T1000 (cell line): ENCODE measurements at places on chromosomes 7 and 10.

DNA sequence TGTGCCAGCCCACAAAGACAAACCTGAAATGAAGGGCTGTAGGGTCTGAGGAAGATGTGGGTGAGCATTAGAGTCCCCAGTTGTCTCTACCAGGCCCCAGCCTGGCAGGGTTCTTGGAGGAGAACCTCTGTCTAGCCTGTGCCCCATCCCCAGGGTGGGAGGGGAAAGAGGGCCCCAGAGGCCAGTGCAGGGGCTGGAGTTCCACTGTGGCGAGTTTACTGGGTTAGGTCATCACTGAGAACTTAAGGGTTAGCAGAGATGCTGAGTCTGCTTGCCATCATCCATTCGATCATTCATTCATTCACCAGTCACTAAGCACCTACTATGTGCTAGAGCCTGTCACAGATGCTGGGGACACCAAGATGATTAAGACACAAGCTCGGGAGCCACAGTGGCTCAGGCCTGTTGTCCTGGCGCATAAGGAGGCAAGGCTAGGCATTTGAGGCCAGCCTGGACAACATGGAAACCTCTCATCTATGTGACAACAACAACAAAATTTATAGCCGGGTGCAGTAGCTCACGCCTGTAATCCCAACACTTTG lies 2.6 kb downstream of the ANKRD2 start:
- no peak for DNase-seq

DNA sequence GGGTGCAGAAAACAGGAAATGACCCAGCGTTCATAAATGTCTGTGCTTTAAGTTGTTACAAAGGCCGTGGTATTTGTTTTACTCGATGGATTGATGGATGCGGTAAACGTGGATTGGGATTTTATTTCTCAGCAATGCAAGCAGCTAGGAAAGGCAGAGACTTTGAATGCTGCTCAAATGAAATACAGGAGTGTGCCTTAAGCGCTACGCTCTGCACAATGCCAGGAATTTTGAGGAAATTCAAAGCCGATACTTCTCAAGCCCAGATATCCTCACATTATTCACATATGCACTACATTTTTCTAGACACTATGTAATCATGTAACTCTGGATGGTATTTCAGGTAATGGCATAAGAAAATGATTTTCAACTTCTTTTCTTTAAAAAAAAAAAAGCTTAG lies 514.3 kb upstream of the ADARB2 start:
- DNase-seq = no peak

- no peak for DNase-seq
Observed at GRCh38 chr7:144032985-144033709, 15.6 kb upstream of the OR2A5 start.

DNA sequence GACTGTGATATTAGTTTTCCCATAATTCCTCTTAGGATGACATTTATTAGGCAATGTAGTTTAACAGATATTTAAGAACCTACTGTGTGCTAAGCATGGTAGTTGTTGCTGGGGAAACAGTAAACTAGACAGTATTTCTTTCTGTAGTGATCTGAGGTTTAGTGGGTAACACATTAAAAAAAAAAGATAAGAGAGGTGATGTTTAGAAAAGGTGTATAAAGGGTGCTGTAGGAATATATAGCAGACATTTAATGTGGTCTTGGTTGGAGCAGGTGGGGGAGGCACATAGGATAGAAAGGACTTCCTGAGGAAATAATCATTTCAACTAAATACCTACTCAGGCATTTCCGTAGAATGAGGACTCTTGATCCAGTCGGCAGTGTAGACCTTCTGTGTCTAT lies 11.9 kb downstream of the KIF11 start:
- no peak for DNase-seq

DNA sequence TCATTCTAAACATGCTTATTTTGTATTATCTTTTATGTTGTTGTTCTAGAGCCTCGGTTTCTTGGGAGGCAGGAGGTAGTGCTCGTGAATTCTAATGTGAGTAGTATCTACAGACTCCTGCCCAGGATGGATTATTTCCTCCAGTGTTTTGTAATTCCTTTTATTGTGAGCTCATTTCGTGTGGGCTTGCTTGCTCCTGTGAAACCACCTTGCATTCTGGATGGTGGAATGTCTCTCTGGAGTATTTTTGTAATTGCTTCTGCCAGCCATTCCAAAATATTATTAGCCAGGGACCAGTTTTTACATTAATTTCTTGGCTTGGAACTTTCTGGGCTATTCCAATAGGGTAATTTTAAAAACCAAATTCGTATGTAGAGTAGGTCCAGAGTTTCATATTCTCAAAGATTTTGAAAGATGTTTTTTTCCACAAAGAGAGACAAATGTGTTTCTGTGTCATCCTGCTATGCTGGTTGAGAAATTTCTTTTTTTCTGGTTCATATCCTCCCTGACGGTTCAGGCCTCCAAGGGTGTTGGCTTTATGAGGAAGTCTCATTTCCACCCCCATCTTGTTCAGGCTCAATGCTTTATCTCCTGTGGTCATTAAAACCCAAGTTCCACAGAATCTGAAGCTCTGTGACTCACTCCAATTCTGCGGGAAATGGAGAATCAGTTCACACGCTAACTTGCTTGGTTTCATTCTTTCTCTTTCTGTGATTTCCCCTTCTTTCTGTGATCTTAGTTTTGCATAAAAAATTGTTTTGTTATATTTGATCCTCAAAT lies 41.7 kb upstream of the CALD1 start:
- DNase-seq = no peak

GRCh38 chr10:99368646-99369045 lies 39.5 kb downstream of the CNNM1 start:
- DNase-seq = no peak

DNA sequence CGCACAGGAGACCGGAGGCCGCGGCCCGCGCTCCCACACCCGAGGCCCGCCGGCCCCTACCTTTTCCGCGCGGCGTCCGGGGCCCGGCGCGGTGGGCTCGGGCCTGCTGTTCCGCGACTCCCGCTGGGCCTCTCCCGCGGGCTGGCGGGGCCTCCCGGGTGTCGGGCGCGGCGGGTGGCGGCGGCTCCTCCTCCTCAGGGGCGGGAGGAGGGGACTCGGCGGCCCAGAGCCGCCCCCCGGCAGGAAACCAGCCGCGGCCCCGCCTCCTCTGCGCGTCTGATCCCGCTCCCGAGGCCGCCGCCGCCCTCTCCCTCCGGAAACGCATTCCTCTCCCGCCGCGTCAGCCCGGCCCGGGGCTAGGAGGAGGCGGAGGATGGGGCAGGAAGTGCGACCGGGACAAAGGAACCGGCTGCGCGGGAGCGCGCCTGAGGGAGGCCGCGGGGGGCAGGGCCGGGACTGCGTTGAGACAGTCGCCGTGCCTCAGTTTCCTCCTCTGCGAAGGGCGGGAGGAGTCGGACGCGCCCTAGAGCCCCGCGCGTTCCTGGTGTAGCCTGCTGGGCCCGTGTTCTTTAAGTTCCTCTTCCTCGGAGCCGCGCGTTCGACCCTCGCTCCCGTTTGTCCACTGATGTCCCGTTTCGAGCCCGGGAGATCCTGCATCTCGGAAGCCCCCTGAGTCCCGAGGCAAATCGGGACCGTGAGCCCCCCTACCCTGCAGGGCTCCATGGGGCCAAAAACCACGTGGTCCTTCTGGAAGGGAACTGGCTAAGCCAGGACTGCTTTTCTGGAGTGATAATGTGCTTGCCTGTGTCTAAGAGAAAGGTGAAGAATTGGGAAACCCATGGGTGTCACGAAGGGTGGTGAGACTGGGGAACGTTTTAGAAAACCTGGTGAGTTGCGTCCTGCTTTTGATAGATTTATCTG lies at the start of gene ITGB1:
ITGB1 (minus strand) TSS at position 146 of the 921 bp plus-strand sequence. CDS start 22,672 bp downstream, outside the sequence.
- peak; percentile 94 for DNase-seq

- DNase-seq = no peak
Observed at GRCh38 chr7:129341212-129341611, 93.0 kb upstream of the STRIP2 start.

GRCh38 chr7:118183428-118183785 lies 557 bp upstream of the LSM8 start:
- DNase-seq = no peak

GRCh38 chr10:132611026-132611910 lies 73.7 kb downstream of the INPP5A start:
- no peak for DNase-seq

DNA sequence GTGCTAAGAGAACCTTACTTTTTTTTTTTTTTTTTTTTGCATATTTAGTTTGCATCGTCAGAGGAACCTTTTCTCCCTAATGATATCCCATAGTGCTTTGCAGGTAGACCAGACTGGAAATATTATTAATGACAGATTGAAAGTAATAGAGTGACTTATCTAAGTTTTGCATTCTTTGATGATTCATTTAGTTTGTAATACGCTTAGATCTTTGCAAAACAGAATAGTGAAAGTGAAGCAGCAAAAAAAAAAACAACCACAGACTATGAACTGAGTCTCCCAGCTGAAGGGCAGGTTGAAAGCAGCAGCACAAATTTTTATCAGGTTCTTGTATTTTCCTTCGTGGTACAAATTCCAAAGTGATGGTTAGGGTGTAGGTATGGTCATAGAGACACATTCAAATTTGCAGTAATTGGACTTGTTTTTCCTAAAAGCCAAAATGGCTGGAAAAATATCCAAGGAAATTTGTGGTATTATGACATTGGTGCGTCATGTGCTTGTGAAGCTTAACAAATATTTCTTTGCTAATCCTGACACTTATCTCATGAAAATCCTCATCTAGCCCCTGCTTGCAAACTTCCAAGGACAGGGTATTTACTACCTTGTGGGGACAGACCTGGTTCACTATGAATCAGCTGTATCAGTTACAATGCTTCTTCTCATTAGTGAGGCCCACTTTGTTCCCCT lies 81.8 kb upstream of the CREB5 start:
- no peak for DNase-seq

- no peak for DNase-seq
Observed at GRCh38 chr7:91128683-91129348, 135.4 kb upstream of the FZD1 start.

- no peak for DNase-seq
Observed at GRCh38 chr7:31307972-31308371, 32.6 kb downstream of the NEUROD6 start.

DNA sequence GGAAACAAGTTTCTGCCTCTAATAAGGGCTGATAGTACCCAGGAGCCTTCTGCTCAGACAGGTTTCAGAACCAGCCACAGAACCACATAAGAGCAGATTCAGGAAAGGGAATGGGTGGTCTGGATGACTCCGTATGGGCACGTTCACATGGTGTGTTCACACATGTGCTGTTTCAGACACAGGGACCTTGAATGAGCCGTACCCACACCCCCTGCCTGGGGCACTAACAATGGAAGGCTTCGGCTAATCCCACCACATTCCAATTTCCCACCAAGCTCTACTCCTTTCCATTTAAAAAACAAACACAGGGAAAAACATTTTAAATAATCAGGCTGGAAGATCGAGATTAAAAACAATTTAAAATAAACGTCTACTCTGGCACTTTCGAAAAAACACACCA lies 217.3 kb downstream of the GRID1 start:
- DNase-seq = no peak

- no peak for DNase-seq
Observed at GRCh38 chr7:41367967-41368882, 334.7 kb downstream of the INHBA start.

DNA sequence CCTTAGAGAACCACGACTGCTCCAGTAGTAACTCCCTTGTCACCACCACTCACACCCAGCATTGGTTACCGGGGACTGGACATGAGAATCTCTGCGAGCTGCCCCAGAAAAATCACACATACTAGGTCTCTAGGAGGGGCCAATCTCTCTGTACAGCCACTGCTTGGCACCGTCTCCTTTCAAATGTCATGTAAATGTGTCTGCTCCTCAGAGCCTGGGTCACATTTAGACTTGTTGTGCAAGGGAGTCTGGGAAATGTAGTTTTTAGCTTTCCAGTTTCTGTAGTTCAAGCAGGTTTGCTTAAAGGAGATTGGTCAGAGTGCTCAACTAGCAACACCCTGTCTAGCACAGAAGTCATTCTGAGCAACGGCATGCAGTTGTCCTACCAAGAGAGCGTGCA lies 60.0 kb downstream of the CHN2 start:
- DNase-seq = no peak

- DNase-seq = no peak
Observed at GRCh38 chr10:18056583-18056982, 83.6 kb upstream of the CACNB2 start.

GRCh38 chr10:12179606-12180170 lies 16.0 kb downstream of the NUDT5 start:
- DNase-seq = no peak

DNA sequence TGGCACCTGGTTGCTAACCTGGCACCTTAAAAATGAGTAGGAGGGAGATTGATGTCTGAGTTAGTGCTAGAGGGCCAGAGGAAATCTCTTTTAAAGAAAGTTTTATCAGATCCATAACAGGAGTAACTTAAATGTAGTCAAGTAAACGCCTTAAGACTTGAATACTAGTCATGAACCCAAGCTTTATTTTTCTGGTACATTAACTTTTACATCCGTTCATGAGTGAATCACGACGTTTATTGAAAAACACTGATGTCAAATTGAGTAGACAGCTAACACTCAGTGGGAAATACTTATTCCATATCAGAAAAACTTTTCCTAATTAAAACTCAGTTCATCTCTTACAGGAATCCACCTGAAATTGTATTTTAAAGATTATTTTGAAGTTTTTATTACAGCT lies 6.9 kb upstream of the LAMB1 start:
- DNase-seq = no peak

DNA sequence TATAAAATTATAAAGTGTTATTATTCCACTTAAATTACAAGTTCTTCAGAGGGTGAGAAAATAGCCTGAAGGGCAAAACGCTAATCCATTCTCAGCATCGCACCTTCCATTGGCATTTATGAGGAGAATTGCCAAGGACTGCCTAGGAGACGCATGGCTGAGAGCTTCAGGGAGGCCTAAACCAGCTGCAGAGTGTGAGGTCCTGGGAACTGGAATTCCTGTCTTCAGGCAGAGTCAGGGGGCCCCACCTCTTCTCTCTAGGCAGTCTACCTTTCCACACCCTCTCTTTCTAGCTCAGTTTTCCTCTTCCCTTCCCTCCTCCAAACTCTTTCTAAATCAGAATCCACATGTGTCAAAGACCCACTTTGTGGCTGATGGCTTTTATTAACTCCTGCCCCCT lies 35.3 kb downstream of the LRRC72 start:
- no peak for DNase-seq
